LNCaP clone FGC (cell line): ENCODE measurements at places on chromosomes 1 and 21.

GRCh38 chr1:205930799-205931281, 12.4 kb downstream of the SLC26A9 start:
- DNase-seq: no peak

- no peak for DNase-seq
These were observed 1194.5 kb downstream of the PLA2G4A start for GRCh38 chr1:188023206-188023605.

GRCh38 chr1:180002437-180002836, 47.8 kb downstream of the CEP350 start:
- DNase-seq: no peak

GRCh38 chr1:102790997-102791396, 317.3 kb downstream of the COL11A1 start:
- no peak for DNase-seq

DNA sequence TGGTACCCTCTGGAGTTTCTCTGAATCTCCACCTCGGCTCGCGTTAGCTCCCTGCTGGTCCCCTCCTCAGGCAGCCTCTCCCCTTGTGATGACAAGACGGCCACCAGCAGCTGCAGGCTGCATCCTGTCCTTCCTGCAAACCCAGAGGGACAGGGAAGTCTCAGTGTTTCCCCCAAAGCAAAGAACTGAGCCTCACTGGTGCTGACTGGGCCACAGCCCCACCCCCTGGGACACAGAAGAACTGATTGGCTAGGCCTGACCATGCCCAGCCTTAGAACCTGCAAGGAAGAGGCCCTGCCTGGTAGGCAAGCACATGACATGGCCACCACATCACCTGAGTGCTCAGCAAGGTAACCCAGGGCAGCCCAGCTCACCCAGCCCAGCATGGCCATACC, 34.6 kb downstream of the TMEM51 start:
- DNase-seq: no peak

- DNase-seq: no peak
These were observed 42.2 kb downstream of the CLDN14 start for GRCh38 chr21:36437745-36438128.

GRCh38 chr1:181169281-181169865, 80.9 kb downstream of the IER5 start:
- DNase-seq: no peak

DNA sequence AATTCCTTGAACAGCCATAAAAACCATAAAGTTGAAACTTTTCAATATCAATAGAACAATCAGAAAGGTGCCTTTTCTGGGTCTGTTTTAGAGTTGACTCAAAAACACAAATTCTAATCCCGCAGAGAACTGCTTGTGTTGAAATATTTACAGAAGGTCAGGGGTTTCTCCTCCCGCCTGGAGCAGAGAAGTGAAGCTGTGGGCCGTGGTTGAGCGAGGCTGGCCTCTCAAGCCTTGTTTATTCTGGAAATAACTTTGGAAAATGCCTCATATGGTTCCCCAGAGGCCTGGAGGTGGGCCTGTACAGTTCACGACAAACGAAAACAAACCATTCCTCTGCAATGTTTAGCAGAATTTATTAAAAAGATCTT, 90.8 kb upstream of the ERRFI1 start:
- no peak for DNase-seq

GRCh38 chr1:228204958-228205357, 2.9 kb upstream of the OBSCN start:
- DNase-seq: no peak

GRCh38 chr1:181551249-181551648, 67.9 kb downstream of the CACNA1E start:
- DNase-seq: no peak

DNA sequence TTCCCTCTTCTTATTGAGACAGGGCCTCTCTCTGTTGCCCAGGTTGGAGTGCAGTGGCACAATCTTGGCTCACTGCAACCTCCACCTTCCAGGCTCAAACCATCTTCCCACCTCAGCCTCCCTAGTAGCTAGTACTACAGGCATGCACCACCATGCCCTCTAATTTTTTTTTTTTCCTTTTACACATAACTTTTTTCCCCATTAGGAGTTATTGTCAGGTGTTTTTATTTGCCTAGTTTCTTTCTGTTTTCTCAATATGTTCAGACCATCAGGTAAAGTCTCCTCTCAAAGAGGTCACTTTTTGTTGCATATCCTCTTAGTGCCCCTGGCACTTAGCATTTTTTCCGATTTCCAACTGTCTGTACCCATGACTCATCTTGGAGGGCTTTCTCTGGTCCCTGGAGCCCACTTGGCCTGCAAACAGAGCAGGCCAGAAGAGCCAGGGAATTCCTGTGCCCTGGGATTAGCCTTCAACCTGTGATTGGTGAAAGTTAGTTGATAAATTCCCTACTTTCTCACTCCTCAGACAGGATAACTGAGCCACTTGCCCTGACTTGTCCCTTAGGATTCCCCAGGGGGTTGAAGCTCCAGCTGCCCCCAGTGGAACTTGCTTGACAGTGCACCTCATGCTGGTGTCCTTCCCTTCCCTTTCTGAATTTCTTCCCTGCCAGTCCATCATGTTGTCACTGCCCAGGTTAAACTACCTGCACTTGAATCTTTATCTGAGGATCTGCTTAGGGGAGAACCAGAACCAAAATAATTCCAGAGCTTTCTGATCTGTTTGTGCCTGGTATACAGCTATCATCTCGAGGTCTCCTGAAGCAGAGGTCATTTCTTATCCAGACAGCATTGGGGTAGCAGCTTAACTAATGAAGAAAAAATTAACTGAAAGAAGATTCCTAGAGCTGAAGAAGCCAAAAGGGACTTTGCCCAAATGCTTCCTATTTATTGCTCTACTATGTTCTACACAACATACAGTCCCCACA, 2.4 kb downstream of the NTPCR start:
- DNase-seq: peak; percentile 40

GRCh38 chr1:155649676-155650075, 38.9 kb downstream of the YY1AP1 start:
- no peak for DNase-seq

DNA sequence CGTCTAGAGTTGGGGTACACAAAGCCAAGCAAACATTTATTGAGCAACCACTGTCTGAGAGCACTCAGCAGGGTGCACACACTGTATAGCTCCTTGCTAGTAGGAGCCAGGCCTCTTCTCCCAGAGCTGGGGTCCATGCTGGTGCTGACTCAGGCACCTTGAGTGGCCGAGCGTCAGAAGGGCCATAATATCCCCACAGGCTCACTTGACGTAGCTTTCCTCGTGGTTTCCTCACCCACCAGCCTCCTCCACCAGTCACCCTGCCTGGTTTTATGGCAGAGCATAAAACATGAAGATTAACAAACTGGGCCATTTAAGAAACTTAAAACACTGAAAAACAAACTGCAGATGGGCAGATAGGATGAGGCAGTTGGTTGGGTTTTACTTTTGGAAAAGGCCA, 361.5 kb downstream of the HHAT start:
- DNase-seq: no peak

DNA sequence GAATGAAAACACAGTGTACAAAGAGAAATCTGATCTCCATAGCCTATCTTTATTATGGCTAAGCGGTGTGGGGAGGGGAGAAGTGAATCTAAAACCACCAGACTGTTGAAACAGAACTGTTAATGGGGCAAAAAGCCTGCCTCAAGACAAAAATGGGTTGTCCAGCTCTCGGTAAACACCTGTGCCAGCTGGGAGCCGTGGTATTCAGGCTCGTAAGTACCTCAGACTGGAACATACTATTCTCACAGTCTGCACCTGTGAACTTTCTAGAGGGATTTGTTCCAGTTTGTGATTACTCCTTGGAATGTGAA, 42.7 kb upstream of the ATP1A1 start:
- DNase-seq: no peak

DNA sequence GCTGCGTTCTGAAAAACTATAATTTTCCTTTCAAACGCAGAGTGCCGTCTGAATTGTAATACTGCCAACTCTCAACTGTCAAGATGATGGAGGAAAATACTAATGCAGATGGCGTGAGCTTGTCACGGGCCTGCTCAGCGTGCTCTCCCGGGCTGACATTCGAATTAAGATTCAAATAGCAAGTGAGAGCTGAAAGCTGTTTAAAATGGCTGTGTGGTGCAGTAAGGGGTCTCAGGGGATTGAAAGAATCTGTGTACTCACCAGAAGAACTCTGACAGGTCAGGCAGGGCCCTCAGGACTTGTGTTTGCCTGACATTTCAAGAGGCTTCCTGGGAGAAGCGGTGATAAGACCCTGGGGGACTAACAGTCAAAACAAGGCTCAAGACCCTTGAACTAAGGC, 33.1 kb downstream of the ZMYND12 start:
- no peak for DNase-seq

DNA sequence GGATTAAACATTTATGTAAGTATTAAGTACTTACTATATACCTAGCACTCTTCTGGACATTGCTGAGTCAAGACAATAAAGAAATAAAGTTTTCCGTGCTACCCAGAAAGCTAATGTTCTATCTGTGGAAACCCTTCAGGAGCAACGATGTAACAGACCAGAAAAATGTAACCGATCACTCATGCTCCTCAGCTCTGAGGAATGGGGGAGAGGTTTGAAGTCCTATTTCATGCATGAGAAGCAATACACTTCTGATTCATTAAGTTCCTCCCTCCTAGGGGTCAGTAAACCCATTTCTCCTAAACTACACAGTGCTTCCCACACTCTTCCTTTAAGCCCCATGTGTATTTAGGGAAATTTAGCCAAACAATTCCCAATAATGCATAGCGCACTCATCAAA, 25.6 kb upstream of the KAZN start:
- no peak for DNase-seq

GRCh38 chr1:172938681-172939080, 112.1 kb downstream of the TNFSF18 start:
- no peak for DNase-seq

DNA sequence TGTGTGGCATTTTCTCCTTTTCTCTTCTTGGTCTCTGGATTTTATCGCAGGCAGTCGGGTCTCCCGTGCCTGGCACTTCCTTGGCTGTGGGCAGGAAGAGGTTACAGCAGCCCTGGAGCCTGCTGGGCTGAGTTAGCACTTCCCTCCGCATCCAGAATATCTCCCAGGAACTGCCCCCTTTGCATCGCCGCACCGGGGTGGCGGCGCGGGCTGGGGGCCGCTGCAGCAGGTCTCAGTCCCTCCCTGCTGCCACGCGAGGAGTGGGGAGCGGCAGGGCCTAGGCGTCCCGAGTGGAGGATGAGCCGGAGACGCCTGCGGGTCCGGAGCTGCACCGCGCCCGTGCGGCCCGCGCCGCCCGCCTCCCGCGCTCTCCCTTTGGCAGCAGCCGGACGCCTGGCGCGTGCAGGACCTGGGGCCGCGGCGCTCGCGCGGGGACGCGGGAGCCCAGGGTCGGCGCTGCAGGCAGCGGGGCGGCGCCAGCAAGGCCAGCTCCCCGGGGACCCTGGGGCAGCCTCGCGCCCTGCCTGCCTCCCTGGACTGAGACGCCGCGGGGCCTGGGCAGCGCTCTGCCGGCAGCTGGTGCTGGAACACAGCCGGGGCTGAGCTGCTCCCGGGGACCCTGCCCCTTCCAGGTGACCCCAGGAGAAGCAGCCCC, 192.8 kb downstream of the PRDM2 start:
- no peak for DNase-seq

- DNase-seq: no peak
These were observed 88.8 kb downstream of the DESI2 start for GRCh38 chr1:244741692-244742091.

DNA sequence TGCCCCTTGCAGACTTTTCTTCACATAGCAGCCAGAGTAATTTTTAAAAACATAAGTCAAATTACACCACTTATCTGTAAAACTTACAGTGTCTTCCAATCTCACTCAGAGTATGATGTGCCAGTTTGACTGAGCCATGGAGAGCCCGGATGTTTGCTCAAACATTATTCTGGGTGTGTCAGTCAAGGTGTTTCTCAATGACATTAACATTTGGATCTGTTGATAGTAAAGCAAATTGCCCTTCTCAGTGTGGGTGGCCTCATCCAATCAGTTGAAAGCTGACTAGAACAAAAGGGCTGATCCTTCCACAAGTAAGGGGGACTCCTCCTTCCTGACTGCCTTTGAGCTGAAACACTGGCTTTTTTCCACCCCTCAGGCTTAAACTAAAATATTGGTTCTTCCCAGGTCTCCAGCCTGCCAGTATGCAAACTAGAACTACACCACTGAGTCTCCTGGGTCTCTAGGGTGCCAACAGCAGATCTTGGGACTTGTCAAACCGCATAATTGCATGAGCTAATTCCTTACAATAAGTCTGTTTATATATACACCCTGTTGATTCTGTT, 157.9 kb upstream of the CTTNBP2NL start:
- DNase-seq: no peak

GRCh38 chr21:33395891-33396331, 7.3 kb upstream of the IFNGR2 start:
- no peak for DNase-seq
